ENCODE measurements at places on chromosomes 7 and 10. TPM values are rescaled to one million over a fixed set of nuclear protein-coding genes. Genes with fewer than 3 reads are reported as not detected.

Gene NHLRC2
- 25.6 TPM for polyA plus RNA-seq

Gene COG5
- polyA plus RNA-seq: 34.7 TPM

Gene MUC12
- 0.24 TPM for polyA plus RNA-seq

Gene ATRNL1
- 21.9 TPM for polyA plus RNA-seq

Gene GLRX3
- polyA plus RNA-seq: 88.4 TPM

GRCh38 chr10:24824536-24824935 lies 100.8 kb upstream of the ARHGAP21 start:
- no peak for DNase-seq

- no peak for DNase-seq
These were observed 76.8 kb upstream of the LRRN3 start for GRCh38 chr7:111014079-111014478.

- DNase-seq: no peak
These were observed 64.7 kb downstream of the ZNF277 start for GRCh38 chr7:112271162-112271561.

DNA sequence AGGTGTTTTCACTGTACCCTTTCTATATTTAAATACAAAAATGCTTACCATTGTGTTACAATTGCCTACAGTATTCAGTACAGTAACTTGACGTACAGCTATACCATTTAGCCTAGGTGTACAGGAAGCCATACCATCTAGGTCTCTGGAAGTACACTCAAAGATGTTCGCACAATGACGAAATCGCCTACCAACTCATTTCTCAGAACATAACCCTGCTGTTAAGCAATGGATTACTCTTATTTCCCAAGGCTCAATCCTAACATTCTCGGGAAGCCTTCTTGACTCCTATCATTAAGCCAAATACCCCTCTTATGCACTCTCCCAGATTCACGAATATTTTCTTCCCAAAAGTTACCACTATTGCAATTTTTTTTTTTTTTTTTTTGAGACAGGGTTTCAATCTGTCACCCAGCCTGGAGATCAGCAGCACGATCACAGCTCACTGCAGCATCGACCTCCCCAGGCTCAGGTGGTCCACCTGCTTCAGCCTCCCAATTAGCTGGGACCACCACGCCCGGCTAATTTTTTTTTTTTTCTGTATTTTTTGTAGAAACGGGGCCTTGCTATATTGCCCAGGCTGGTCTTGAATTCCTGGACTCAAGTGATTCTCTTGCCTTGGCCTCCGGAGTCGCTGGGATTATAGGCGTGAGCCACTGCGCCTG lies 1.5 kb downstream of the CWF19L1 start:
- DNase-seq: no peak

GRCh38 chr7:42097752-42098151 lies 139.3 kb downstream of the GLI3 start:
- DNase-seq: no peak

DNA sequence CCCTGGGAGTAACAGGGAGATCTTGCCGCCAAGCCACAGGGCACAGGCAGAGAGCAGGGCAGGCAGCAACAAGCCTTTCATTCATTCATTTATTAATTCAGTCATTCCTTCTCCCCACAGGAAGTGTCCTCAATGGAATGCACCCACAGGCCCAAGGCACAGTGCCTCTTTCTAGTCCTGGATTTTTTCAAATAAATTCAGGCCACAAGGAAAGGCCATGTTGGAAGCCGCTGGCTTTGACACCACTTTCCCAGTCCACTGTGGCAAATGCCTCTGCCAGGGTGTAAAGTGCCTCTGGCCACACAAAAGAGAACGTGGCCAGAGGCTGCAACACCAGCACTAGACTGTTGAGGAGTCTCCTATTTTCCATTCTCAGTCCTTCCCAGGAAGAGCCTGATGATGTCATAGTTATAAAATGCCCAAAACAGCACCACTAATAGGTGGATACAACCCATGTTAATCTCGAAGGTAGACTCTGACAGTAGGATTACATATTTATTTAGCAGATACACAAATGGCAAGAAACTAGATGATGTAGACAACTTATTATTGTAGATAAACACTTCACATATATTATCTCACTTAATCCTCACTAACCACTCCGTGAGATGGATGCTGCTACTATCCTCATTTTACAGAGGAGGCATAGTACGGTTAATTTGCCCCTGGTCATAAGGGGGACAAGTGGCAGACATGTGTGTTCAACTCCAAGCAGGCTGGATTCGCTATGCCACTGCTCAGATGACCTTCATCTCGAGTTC lies 5.5 kb downstream of the JAZF1 start:
- no peak for DNase-seq

DNA sequence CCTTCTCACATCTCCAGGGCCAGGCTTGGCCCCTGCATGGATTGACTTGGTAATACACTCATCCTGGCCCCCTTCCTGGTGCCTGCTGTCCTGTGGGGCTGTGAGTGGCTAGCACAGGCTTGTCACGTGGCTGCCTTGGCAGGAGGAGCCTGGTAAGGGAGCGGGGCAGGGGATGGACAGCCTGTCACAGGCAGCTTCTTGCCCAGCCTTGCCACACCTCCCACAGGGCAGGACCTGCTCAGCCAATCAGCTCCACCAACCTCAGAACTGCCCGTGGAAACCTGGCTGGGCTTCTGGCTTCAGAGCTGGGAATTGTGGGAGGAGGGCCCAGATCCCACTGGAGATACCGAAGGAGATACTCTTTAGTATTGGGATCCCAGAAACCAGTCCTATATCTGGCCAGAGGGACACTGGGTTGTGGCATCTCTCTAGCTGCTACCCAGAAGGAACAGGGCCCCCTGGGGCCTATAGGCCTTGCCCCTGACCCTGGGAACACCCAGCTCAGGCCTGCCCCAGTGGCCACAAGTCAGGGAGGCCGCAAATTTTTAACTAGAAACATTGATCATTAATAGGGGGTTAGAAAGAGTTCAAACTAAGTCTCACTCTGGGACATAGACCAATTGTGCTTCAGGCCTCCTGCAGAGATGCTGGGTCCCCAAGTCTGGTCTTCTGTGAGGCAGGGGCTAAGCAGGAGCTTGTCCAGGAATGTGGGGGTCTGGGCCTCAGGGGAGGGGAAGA lies at the start of gene HOGA1:
TSS of gene HOGA1 (plus strand) at position 330 of the 738 bp plus-strand sequence. CDS start at position 645, 315 bp downstream.
- peak; percentile 36 for DNase-seq

GRCh38 chr7:66047426-66047825 lies 28.2 kb upstream of the ASL start:
- DNase-seq: no peak
